Renal pelvis (tissue), 12 donors: ENCODE measurements at places on chromosomes 7 and 10. TPM values are rescaled to one million over a fixed set of nuclear protein-coding genes. Genes with fewer than 3 reads are reported as not detected.

FBXL13 gene
- 3.5 TPM for polyA plus RNA-seq

NOD1 gene
- 7.3 TPM for polyA plus RNA-seq

PKD2L1 gene
- polyA plus RNA-seq = 0.47 TPM

PNLIPRP3 gene
- polyA plus RNA-seq = not detected

TFPI2 gene
- polyA plus RNA-seq = 10.8 TPM
